Cortex of kidney (tissue), 1 donor: ENCODE measurements at places on chromosomes 1 and 21.

DNA sequence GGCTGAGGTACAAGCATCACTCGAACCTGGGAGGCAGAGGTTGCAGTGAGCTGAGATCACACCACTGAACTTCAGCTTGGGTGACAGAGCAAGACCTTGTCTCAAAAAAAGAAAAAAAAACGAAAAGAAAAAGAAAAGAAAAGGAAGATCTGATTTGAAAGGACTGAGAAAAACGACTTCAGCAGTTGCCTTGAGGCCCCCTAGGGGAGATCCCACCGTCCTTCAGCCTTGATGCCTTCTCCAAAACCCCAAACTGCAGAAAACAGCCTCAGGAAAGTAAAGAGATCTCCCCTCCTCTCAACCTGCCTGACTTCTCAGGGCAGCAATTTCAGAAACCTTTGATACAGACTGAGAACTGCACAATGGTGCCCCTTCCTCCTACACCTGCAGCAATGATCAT, 50.9 kb upstream of the BCAR3 start:
- DNase-seq = no peak

DNA sequence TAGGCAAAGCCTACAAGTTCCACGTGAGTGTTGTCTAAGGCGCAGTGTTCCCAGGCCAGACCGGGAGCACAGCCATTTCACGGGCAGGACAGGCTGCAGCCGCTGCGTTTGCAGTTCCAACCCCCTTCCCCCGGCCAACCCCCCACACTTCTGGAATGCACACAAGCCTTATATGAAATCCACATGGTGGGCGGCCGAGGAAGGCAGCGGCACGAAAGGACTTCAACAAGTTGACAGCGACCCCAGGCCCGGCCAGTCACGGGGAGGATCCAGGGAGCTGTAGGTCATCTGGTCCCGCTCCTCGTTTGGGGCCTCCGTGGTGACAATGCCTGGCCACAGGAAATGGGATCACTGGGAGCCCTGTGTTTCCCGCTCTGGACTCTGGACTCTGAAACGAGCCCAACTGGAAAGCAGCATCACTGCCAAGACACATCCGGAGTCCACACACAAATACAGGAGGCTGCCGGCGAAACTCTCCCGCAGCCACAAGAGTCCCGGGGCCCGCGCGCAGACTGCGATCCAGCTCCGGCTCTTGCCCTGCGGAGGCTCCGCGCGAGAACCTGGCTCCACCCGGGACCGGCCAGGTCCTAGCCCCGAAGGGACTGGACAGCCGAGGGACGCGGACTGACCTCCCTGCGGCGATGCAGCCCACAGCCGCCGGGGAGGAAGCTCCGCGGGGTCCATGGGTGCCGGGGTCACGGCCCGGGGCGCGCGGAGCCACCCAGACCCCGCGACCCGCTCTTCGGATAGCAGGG, 794 bp downstream of the NID1 start:
- no peak for DNase-seq

- DNase-seq = no peak
These were observed 9.0 kb upstream of the UBE2U start for GRCh38 chr1:64194168-64195080.

GRCh38 chr1:188763541-188763940, 1714.1 kb downstream of the BRINP3 start:
- no peak for DNase-seq

GRCh38 chr1:145720556-145720877, 1.2 kb downstream of the CD160 start:
- no peak for DNase-seq

DNA sequence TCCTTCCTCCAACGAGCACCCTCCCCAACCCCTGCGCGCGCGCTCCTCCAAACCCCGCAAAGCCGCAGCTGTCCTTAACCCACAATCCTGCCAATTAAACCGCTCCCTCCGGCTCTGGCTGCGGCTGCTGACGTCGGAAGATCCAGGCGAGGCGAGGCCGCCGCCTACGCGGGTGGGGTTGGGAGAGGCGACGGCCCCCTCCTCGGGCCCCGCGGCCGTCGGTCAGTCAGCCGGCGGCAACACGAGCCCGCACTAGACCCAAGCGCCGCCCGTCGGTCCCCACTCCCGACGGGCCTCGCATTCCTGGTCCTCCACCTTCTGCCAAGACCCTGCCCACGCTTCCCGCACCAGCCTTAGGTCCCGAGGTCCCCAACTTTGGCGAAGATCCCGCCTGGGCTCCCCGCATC, 75.4 kb downstream of the VWA5B1 start:
- DNase-seq = no peak

GRCh38 chr1:32014199-32014947, 705 bp downstream of the KHDRBS1 start:
- DNase-seq = no peak

DNA sequence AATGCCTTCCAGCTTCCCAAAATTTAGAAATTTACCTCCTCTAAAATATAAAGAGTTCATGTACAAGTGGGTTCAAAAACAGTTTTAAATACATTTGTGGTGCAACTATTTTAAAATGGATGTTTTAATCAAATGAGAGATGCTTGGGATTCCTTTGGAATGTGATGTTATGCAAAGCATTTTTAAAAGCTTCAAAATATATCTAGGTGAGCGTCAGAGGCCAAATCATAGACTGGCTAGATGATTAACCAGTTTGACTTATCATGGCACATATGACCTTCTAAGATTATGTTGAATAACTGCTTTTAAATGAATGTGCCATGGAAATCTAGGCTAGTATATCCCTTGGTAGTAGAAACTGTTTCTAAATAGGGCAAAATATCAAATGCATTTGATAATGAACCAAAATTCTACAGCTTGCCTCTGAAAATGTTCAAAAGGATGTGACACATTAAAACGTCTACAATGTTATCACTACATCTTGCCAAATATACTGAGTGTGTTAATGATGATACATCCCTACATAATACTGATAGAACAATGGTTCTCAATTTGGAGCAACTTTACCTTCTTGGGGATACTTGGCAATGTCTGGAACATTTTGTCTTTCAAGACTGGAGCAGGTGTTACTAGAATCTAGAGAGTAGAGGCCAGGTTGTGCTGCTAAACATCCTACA, 650.9 kb upstream of the ADGRL2 start:
- no peak for DNase-seq

DNA sequence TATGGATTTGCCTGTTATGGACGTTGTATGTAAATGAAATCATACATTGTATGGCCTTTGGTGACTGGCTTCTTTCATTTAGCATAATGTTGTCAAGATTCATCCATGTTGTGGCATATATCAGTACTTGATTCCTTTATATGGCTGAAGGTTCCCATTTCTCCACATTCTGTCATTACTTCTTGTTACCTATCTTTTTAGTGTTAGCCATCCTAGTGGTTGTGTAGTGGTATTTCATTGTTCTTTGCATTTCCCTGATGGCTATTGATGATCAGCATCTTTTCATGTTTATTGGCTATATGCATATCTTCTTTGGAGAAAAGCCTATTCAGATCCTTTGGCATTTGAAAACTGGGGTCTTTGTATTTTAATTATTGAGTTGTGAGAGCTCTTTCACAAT, 39.8 kb upstream of the PODN start:
- DNase-seq = no peak

GRCh38 chr1:14812189-14812588, 213.7 kb downstream of the KAZN start:
- no peak for DNase-seq

- DNase-seq = no peak
These were observed 30.7 kb upstream of the IGSF3 start for GRCh38 chr1:116698244-116698595.

GRCh38 chr1:207837673-207838072, 73.3 kb downstream of the CD34 start:
- DNase-seq = no peak

- no peak for DNase-seq
These were observed 1.2 kb downstream of the MCM3AP start for GRCh38 chr21:46284077-46284644.

DNA sequence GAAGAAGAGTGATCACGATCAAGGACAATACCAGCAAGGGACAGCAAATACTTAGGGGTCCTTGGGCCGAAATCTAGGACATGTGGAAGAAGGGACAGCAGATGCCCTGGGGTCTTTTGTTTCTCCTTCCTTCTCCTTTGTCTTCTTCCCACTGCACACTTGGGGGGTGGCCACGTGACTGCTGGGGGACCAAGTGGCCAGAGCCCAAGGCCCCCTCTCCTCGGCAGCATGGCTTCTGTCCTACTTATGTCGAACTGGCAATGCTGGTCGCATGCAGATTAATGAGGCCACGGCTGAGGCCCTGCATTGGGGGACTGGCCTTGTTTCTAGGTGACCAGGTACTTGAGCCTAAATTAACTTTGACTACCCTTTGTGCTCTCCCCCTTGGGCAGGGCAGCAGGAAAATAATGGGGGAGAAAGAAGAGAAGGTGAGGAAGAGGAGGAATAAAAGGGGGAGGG, 83.0 kb downstream of the GRIK3 start:
- no peak for DNase-seq

- no peak for DNase-seq
These were observed 157.0 kb upstream of the COA6 start for GRCh38 chr1:234216116-234216703.

DNA sequence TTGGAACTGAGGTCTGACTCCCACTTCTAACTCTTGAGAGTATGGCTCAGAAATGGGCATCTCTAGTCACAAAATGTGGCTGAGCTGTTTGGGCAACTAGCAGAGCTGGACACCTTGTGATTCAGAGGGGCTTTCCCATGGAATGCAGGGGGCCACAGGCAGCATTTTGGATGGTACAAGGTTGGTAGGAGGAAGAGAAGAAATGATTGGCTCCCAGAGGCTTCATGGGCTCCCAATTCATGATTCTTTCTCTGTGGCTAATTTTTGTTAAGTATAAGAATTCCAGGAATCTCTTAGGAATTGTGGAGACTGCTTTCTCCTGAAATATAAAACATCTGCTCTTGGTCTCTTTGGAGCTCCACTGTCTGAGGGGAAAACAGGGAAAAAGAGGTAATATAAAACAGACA, 49.7 kb downstream of the PBX1 start:
- DNase-seq = no peak

GRCh38 chr1:18880585-18880984, 21.1 kb upstream of the TAS1R2 start:
- DNase-seq = no peak

DNA sequence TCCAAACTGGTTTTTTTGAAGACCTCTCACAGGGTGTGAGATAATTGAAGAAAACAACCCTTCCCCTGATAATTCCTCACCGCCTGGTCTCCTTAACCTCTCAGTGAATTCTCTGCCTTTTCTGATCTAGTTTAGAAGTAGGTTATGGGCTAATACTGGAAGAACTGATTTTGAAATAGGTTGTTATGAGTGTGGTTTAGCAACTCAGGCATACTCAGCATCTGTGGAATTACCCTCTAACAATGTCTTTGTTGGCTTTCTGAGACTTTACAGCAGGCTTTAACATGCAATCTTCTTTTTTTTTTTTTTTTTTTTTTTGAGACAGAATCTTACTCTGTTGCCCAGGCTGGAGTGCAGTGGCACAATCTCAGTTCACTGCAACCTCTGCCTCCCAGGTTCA, 10.3 kb upstream of the PLD5 start:
- DNase-seq = no peak

- no peak for DNase-seq
These were observed 134.2 kb upstream of the SERTAD4 start for GRCh38 chr1:210098356-210098755.

DNA sequence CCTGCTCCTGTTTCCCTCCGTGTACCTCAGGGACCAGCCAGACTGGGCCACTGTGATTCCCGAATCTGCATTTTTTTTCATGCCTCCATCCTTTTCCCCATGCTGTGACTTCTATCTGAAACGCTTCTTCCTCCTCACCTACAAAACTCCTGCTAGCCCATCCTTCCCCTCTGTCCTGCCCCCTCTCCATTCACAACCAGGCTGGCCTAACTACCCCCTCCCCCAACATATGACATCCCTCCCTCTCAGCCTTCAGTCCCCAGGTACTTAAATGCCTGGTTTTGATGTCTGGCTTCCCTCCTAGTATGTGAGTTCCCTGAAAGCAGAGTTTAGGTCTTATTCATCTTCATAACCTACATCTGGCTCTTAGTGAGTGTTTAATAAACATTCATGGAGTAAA, 82.7 kb downstream of the TAS1R2 start:
- DNase-seq = no peak

- DNase-seq = no peak
These were observed 4.2 kb downstream of the KISS1 start for GRCh38 chr1:204192046-204192445.

DNA sequence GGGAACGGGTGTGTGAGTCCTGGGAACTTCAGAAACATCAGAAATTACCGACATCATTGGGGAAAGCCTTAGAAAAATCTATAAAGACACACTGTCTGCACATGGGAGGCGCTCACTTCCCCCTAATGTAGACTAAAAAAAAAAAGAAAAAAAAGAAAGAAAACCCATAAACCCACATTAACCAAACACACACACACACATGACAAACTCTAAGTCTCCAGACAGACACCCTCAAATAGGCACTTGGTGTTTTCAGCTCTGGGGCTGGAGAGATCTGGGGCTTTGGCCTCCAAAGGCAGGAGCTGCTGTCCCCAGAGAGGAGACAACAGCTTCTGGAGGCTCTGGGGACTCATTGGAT, 13.2 kb upstream of the SDHB start:
- no peak for DNase-seq

DNA sequence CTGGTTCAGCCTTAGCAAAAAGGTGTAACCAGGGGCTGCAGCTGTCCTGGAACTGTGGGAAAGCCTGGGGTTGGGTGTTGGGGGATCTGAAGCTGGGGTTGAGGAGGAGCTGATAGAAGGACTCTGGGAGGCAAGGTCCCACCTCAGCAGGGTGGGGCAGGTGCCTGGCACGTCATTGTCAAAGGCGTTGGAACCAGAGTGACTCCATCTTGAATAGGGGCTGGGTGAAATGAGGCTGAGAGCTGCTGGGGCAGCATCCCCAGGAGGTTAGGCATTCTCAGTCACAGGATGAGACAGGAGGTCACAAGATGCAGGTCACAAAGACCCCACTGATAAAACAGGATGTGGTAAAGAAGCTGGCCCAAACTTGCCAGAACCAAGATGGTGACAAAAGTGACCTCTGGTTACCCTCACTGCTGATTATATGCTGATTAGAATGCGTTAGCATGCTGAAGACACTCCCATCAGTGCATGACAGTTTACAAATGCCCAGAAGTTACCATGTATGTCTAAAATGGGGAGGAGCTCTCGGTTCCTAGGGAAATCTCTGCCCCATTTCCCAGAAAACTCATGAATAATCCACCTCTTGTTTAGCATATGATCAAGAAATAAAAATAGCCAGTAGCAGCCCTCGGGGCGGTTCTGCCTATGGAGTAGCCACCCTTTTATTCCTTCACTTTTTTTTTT, 85.4 kb downstream of the IER5 start:
- no peak for DNase-seq

DNA sequence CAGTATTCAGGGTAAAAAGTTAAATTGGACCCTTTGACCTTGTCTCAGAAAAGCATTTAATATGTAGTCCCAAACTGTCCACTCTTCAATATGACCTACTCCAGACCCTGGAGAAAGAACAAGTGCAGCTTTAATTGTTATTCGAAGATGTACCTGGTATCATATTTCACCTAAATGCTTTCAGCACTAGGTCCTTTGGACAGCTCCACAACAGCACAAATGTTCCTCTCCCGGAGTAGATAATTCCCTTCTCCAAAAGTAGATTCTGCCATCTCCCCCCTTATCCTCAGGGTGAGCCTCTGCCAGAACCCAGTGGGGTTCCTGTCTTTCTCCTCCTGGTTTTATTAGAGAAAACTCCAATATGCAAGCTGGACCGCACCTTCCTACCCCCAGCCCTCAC, 104.5 kb upstream of the AJAP1 start:
- no peak for DNase-seq
